ENCODE measurements at places on chromosomes 5 and 9.

DNA sequence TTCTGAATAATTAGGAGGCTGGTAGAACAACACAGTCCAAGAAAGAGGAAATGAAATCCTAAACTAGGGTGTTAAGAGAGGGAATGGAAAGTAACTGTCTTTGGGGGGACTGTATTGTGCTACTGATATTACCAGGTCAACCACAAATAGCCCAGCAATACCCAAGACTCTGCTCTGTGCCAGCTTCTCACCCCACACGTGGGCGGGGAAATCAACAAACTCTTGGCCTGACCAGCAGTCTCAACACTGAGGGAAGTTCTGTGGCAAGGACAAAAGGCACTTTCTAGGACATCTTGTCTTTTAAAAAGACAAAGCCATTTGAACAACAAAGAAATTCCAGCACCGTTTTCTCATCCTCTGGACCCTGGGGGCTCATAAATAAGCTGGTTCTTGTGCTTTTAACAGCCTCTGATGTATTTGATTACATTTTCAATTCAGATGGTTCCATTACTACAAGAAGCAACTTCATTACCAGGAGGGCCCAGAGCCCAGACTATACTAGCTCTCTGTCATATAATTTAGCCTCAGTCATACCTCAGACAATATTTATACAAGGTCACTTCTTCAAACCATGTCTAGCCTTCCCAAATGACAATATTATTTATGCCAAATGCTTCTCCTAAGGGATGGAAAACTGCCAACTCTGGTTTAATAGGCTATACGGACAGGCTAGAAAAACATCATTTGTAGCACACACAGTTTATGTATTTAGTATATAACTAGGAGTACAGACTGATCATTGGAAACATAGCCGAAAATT lies 297.8 kb downstream of the CWC27 start:
- DNase-seq, result no peak

GRCh38 chr9:124877021-124877782 lies 15.3 kb downstream of the ARPC5L start:
- no peak for DNase-seq

- no peak for DNase-seq
These were observed 853.3 kb downstream of the MAT2B start for GRCh38 chr5:164358531-164359259.

- no peak for DNase-seq
These were observed 277.9 kb upstream of the MSX2 start for GRCh38 chr5:174446446-174446845.

GRCh38 chr5:116037236-116037822 lies 5.1 kb downstream of the ARL14EPL start:
- DNase-seq, result no peak

- DNase-seq, result no peak
These were observed 309.1 kb downstream of the SPOCK1 start for GRCh38 chr5:137190031-137190430.

Measured in NCI-H1436 (cell line).